Progenitor cell of endocrine pancreas (in vitro differentiated cells): ENCODE measurements at places on chromosomes 16 and 17. TPM values are rescaled to one million over a fixed set of nuclear protein-coding genes. Genes with fewer than 3 reads are reported as not detected.

DNA sequence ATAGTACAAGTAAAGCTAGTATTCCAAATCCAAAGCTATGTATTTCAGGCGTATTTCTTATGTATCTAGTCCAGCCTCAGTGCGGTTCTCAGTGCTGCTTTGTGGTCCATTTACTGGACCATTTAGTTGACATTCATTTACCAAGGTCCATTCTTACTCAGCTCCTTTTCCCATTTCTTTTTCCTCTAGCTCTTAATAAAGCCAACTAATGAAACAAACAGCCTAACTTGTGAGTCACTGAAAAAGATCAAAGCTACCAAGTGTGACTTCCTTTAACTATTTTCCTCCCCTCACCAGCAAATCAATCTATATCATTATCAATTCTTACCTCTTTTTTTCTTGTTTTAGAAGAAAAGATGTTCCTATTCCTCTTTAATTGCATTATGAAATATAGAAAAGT lies 64.0 kb downstream of the CYB561 start:
- DNase-seq = no peak

DNA sequence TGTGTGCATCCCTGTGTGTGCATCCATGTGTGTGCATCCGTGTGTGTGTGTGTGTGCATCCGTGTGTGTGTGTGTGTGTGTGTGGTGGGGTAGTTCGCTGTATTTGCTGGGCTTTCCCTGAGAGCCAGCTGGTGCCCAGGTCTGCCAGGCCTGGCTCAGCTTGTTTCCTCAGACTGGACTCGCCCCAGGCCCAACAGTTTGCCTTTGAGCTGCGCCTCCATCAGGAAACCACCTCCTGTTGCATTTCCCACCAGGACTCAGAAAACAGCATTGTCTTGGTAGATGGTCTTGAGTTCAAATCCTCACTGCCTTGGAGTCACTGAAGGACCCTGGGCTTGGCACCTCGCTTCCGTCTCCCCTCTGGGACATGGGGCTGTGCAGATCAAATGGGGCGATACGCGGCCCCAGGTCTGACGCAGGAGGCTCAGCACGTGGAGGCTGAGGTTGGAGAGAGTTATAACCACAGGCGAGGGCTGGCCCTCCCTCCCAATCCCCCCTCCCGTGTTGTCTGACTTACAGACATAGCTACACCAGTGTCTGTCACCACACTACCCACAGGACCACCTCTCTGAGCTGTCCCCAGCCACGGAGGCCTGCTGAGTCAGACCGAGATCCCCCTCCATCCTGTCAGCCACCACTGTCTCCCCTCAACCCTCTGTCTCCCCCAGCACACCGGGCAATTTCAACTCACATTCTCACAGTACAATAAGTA lies 4.7 kb downstream of the ITGAE start:
- no peak for DNase-seq

ZNF385C gene
- 2.7 TPM in 2 replicates for total RNA-seq

MARCHF10 gene
- total RNA-seq = not detected in 2 replicates
